ENCODE measurements at places on chromosomes 12 and 14.

GRCh38 chr12:22993609-22994315 lies 368.8 kb downstream of the ETNK1 start:
- H3K36me3 ChIP-seq, result no peaks in the 10 kb centered on the region
- H3K4me3 ChIP-seq, result no peak overlapping the region
- H3K4me1 ChIP-seq, result peaks cover 1% of the 10 kb centered on the region
- no peaks in the 10 kb centered on the region for H3K27me3 ChIP-seq
- no peak for DNase-seq

GRCh38 chr12:105378911-105379310 lies 48.4 kb downstream of the C12orf75 start:
- H3K4me3 ChIP-seq, result no peak overlapping the region
- no peaks in the 10 kb centered on the region for H3K4me1 ChIP-seq
- H3K36me3 ChIP-seq, result no peaks in the 10 kb centered on the region

- H3K36me3 ChIP-seq, result no peaks in the 10 kb centered on the region
- no peaks in the 10 kb centered on the region for H3K27me3 ChIP-seq
- DNase-seq, result peak; percentile 45
Measured at GRCh38 chr14:86035882-86036281, 505.9 kb downstream of the FLRT2 start.

- H3K27me3 ChIP-seq, result no peaks in the 10 kb centered on the region
- DNase-seq, result no peak
- no peaks in the 10 kb centered on the region for H3K36me3 ChIP-seq
- H3K4me1 ChIP-seq, result no peaks in the 10 kb centered on the region
- no peak overlapping the region for H3K27ac ChIP-seq
Measured at GRCh38 chr12:107241411-107241810, 148.1 kb upstream of the CRY1 start.

Measured in iPS DF 6.9 (cell line).